ENCODE measurements at places on chromosomes 12 and 14.

DNA sequence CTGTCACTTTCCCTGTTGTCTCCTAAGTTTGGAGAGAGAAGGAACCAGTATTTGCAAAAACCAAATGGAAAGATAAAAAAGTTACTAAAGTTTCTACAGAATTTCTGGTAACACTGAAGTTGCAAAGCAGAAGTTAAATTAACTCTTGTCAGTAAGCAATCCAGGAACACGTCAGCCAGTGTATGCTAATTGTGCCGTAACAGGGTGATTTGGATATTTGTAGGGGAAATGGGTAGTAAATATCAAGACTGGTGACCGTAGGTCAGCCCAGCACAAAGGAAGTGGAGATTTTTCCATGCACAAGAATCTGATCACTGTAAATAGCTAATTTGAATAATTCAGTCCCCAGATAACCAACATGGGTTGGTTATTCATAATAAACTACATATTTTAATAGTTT is 2.3 kb downstream of the CDKN1B start:
- peak; percentile 88 for DNase-seq

- peak; percentile 64 for DNase-seq
Measured at GRCh38 chr12:5200278-5201087, 156.8 kb downstream of the KCNA5 start.

- DNase-seq, result peak; percentile 84
Measured at GRCh38 chr12:89040146-89040964, 311.9 kb downstream of the DUSP6 start.

- DNase-seq, result no peak
Measured at GRCh38 chr14:24292118-24292807, 7.3 kb downstream of the DHRS1 start.

DNA sequence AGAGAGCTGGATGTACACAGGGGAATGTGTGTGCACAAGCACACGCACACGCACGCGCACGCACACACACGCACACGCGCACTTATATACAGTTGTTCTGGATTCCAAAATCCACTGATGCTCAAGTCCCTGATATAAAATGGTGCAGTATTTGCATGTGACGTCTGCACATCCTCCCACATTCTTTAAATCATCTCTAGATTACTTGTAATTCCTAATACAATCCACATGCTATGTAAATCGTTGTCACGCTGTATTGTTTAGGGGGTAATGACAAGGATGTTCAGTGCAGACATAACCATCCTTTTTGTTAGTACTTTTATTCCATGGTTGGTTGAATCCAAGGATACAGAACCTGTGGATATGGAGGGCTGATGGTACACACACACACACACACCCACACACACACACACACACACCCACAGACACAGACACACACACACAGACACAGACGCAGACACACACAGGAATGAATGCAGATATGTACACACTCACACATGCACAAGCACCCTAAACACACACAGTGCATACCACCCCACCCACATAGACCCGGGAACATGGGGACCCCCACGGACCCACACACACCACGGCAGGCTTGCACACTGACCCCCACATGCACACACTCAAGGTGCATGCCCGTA is 188.5 kb upstream of the PRMT8 start:
- no peak for DNase-seq

DNA sequence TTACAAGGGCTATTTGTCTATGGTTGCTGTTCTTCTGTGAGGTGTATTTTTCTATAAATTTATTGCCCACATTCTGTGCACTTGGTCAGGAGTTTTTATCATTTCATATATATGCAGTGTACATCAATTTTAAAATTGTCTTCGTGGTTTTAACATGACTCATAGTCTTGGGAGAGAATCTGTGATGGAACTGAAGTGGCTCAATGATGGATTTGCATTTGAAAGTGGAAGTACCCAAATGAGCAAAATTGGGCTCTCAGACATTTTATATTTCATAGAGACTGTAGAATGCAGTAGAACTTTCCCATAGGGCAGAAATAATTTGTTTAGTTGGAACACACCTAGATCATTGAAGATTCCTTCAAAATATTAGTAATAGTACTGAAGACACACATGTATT is 1.9 kb upstream of the SCFD1 start:
- DNase-seq, result peak; percentile 92

DNA sequence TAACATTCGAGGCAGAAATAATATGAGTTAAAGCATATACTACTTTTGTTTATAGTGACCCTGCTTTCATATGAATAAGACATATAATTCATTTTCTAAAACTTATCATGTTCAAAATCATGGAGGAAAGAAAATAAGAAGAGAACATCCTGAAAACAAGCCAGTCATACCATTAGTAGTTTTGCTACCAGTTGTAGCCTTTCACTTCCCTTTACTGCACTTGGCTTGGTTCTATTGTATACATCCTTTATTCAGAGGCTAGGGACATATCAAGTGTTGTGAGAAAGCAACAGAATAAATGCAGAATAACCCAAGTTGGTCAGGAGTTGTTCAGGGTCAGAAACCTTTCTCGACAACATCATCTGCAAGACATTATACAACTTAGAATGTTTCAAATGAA is 598.7 kb downstream of the SOX5 start:
- no peak for DNase-seq

GRCh38 chr14:90599748-90600507 is 203.1 kb downstream of the CALM1 start:
- DNase-seq, result no peak

DNA sequence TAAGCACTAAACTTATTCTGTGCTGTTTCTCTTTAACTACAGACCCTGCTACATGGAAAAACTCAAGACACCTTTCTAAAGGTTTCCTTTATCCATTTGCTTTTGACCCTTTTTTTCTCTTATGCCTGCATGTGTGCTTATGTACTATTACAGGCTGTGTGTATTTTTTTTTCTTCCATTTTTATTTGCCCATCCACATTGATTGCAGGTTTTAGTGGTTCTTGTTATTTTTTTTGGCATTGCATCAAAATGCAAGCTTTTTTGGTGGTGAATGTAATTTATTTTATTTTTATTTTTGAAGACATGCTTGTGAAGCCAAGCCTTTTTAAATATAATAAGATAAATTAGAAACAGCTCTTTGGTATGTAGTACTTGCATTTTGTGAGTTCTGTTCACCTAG is 26.7 kb downstream of the DNM1L start:
- no peak for DNase-seq

- DNase-seq, result no peak
Measured at GRCh38 chr12:53965281-53966084, 7.4 kb upstream of the HOXC11 start.

GRCh38 chr14:58444627-58445026 is 17.1 kb downstream of the KIAA0586 start:
- DNase-seq, result no peak

DNA sequence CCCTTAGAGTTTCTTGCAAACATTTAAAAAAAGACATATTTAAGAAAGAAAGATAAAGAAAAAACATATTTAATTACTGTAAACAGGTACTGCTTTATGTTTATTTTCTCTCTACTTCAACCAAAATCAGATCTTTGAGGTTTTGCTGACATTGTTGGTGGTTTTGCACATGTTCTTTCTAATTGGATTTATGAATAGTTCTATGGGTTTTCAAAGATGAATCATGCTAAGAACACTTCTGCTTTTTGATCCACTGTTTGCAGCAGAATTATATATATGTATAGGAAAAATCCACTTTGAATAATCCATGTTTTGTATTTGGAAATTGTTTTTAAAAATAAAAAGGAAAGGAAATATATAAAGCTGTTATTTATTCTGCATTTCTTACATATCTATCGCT is 78.4 kb downstream of the FRMD6 start:
- peak; percentile 7 for DNase-seq

- no peak for DNase-seq
Measured at GRCh38 chr12:67613040-67613439, 35.5 kb upstream of the DYRK2 start.
